ENCODE measurements at places on chromosomes 11 and 22.

DNA sequence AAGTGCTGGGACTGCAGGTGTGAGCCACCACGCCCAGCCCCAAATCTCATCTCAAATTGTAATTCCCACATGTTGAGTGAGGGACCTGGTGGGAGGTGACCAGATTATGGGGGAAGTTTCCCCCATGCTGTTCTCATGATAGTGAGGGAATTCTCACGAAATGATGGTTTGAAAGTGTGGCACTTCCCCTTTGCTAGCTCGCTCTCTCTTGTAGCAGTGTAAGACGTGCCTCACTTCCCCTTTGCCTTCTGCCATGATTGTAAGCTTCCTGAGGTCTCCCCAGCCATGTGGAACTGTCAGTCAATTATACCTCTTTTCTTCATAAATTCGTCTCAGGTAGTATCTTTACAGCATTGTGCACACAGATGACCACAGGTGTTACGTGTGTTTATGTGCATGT is 357.8 kb downstream of the CADM1 start:
- DNase-seq, result no peak

DNA sequence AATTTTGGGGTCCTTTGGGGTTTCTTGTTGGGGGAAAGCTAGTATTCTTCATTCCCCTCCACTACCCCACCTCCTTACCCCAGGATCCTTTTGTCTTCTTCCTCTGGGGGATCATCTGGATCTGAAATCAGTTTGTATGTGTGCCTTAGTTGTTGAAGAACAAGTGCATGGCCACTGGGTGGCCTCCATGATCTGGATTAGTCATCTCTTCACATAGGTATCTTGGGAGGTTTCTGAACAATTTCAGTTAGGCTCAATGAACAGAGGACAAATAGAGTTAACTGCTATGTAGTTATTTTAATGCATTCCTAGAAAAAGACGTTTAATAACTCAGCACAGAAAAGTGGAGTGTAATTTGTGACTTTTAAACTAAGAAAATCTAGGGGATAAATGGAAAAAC is 7.1 kb upstream of the VWA5A start:
- no peak for DNase-seq

GRCh38 chr22:21947040-21948014 is 5.3 kb downstream of the PPM1F start:
- DNase-seq, result no peak

DNA sequence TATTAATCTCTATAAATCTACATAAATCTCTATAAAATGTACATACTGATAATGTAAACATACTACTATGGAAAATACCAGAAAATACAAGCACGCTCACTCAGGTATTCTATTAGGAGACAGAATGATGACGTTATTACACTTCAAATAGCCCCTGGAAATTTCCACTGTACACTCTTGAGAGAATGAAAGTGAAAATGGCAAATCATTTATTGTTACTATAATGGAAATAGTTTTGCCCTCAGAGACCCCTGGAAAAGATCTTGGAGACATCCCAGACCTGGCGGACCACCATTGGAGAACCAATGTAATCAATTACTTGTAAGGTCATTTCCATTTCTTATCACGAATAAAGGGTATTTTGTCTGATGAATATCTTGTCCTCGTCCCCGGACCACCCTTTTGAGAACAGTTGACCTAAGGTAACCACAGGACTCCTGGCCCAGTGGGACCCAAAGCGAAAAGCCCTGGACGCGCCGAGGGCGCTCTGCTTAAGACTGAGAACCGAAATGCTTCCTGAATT is 509 bp upstream of the PRRG4 start:
- DNase-seq, result no peak

DNA sequence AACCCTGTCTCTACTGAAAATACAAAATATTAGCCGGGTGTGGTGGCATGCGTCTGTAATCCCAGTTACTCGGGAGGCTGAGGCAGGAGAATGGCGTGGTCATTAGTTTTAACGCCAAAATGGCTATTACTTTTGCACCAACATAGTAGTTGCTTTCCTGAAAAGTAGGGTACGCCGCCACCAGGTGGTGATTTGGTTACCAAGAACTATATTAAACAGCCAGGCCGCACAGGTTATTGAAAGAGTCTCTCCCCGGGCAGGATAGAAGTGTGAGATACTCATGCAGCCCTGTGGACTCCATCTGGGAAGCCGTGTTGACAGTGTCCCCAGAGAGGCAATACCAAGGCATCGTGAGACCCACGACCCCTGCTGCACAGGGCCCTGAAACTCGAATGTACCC is 24.6 kb upstream of the LRRC32 start:
- no peak for DNase-seq
